HTR-8/SVneo (cell line): ENCODE measurements at places on chromosomes 13 and 19.
A peak's percentile ranks its signal among the peaks of the same experiment; 100 is the strongest.

GRCh38 chr19:34480971-34481841 lies at the start of gene WTIP:
WTIP (plus strand) TSS chr19:34481758; CDS start chr19:34481975, 217 bp downstream.
- DNase-seq: peak; percentile 77

DNA sequence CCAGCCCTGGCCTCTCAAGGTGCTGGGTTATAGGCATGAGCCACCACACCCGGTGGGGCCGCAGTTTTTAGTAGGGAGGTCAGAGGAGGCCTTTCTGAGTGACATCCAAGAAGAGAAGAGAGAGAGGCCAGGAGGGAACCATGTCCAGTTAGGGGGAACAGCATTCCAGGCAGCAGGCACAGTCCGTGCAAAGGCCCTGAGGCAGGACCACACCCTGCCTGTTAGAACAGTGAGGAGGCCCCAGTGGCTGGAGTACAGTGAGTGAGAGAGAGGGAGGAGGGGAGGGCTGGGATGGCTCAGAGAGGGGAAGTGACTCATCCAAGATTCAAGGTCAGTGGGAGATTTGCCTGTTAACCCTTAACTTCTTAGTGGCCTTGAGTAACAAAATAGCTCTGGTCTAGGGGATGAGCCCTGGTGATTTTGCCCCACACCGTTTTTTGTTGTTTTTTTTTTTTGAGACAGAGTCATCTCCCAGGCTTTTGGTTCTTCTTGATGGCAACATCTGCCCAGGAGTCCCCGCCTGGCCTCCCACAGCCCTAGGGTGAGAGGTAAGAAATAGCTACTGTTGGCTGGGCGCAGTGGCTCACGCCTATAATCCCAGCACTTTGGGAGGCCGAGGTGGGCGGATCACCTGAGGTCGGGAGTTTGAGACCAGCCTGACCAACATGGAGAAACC lies 2.7 kb upstream of the PLIN3 start:
- DNase-seq: peak; percentile 68

DNA sequence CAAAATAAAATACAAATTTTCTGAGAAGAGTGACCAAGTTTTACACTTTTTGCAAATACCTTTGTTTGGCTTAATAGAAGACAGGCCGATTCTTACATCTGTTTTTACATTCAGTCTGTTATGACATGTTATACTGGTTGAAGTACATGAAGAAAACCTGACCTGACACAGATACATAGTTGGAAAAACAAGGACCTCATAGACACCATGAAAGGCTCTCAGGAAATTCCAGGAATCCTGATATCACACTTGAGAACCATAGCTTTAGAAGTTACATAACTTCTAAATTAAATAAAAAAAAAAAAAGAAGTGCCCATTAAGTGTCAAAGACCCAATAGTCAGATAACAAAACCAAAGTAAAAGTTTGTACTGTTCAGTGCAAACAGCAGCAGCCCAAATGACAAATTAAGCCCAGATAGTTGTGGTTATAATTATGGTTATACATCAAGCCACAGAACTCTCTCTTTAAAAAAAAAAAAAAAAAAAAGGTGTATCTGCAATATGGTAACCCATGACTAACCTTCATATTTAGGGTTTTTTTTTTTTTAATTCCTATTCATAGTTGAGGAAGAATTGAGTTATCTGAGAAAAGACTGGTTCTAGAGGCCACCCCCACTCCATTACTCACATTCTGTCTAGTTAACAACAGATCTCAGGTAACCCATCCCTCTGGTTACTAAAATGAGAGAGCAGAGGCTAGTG lies 19.8 kb downstream of the RBM26 start:
- no peak for DNase-seq

GRCh38 chr13:73873940-73874830 lies 260.0 kb downstream of the KLF12 start:
- no peak for DNase-seq

DNA sequence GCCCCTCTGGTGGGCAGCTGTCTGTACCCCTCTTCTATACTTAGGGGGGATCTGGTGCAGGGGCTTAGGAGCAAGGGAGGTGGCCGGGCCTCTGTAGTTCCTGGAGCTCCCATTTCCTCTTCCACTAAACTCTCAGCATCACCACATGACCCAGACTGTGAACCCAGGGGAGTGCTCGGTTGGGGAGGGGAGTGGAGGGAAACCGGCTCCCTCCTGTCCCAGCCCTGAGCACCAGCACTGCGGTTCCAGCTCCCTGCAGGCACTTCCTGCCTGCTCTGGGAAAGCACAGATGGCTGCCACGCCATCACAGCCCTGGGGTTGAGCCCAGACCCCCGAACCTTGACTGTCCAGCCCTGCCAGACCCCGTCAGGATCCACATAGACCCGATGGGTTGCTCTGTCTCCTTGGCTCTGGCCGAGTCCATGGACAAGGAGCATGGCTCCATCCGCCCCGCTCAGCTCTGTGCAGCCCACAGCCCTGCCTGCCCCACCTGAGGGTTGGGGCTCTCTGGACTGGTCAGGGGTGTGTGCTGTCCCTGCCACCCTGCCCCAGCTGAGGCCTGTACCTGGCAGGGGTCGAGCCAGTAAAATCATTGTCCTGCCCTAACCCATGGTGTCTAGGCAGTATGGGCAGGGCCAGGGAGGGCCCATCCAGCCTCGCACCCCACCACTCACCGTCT lies 36.0 kb upstream of the SLC7A10 start:
- DNase-seq: no peak

- no peak for DNase-seq
Measured at GRCh38 chr13:66574606-66575005, 655.5 kb downstream of the PCDH9 start.

DNA sequence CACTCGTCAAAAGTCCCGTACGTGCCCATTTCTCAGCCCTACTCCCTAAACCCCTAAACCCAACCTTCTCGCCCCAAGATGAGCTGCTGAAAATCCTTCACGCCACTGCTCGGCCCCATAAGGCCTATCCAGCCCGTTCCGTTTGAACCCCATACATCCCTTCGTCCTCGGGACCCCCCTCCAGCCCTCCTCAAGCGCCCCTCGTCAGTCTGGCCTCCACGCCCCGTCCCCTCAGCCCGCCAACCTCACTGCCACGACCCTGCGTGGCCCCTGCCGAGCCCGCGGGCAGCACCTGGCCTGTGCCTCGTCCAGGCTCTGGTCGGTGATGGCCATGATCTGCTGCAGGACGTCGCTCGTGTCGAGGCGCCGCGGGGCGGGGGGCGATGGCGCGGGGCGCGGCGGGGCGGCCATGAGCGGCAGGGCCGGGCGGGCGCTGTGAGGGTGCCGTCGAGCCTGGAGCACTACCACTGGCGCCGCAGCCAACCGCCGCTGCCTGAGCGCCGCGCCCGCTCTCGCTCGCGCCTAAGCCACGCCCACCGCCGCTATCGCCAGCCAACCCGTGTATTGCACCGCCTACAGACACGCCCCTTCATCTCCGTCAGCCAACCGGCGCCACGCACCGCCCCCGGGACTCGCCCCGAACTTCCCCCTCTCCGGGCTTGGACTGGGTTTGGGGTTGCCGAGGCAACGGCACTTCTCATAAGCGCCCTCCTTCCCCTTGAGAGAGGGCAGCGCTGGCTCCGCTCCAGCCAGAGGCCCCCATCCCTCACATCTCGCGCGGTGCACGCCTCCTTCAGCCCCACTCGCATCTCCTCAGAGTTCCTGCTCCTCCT lies at the start of gene PBX4:
Gene PBX4 (minus strand): TSS at position 469 of the 833 bp plus-strand sequence. CDS start 58 bp downstream, at position 411.
- peak; percentile 98 for DNase-seq

DNA sequence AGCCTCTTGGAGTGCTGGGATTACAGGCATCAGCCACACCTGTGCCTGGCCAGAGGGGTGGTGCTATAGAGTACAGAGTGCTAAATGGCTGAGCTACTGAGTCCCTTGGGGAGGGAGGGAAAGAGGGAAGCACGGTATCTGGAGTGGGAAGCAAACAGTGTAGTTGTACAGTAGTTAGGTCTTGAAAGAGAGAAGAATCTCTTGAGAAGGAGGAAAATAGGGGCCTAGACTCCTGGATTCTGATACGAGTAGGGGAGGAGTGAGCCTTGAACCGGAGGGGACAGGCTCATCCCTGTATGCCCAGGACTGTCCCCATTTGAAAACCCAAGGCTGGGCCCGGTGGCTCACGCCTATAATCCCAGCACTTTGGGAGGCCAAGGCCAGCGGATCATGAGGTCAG lies 5.1 kb downstream of the MYADM start:
- no peak for DNase-seq

DNA sequence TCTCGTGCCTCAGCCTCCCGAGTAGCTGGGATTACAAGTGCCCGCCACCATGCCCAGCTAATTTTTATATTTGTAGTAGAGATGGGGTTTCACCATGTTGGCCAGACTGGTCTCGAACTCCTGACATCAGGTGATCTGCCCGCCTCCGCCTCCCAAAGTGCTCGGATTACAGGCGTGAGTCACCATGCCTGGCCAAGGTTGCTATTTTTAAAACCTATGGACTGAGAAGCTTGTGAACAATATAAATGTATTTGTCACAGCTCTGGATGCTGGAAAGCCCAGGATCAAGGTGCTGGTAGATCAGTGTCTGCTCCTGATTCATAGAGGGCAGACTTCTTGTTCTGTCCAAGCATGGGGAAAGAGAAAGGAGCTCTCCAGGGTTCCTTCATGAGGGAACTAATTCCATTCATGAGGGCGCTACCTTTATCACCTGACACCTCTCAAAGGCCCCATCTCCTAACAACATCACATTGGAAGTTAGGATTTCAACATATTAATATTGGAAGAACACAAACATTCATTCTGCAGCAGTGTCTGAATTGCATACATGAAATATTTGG lies 16.1 kb downstream of the CARD8 start:
- DNase-seq: no peak

- no peak for DNase-seq
Measured at GRCh38 chr19:57947088-57947418, 453 bp downstream of the ZNF256 start.

DNA sequence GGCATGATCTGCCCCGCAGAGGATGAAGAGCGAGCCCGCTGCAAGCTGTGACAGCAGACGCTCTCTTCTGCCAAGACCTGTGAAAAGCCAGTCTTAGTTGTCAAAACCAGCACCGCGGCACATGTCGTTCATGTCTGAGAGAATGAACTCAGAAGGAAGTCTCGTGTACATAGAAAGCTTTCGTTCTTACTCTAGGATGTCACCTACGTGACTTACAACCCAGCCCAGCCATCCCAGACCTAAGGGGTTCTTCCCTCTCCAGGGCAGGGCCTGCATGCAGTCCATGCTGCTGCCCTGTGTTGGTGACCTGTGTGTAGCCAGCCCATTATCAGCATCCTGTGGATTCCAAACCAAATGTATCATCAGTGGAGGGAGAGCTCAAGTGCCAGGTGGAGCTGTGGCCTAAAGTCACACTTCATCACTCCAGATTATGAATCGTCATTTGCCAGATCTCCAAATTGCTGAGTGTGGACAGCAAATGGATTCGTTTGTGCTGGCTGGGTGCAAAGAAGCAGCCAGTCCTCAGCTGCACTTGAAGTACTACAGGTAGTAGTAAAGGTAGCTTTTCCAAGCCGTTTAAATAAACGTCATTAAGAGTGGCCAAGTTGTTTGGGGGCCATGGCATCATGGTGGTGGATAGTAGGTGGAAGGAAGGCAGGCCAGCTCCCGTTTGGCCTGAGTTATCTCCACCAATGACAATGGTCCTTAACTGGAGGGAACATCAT lies 73.9 kb upstream of the GPR183 start:
- DNase-seq: no peak
